Ammon's horn (tissue), 1 donor: ENCODE measurements at places on chromosomes 5 and 9.
A peak's percentile ranks its signal among the peaks of the same experiment; 100 is the strongest.

DNA sequence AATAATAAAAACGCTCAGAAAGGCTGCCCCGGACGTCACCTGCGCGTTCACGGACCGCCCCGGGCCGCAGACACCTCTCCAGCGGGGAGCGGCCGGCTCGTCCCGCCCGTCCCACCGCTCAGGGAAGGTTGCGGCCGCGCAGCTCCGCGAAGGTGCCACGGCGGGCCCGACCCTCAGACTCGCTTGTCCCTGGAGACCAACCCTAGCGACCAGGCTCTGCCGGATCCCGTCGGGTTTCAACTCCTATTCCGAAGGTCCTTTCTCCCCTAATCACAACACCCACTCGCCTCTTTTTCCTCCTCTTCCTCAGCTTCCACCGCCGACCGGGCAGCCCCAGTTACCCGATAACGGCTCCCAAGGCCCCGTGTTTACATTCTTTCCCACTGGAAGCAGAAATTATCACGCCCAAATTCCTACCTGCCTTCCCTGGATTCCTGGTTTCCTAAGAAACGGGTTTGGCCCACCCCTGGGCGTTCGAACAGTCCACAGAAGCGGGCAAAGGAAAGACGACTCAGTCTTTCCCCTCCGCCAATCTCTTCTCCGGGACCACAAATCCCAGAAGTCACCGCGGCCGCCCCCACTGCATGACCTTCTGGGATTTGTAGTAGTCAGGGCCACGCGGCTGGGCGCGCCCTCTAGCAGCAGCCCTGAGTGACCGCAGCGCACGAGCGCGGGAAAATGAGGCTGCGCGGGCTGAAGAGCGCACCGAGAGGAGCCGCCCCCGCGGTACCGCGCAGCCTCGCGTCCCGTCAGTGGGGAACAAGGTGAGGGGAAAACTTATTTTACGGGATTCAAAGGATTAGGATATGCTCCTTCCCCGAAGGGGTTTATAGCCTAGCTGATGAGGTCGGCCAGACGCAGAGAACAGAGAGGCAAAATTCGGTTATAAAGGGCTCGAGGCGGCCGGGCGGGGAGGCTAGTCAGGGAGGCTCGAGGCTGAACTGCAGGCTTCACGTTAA is at the start of gene TTC33:
TSS of gene TTC33 (minus strand) at position 555 of the 959 bp plus-strand sequence. CDS start 8,943 bp downstream, outside the sequence.
- peak; percentile 97 for DNase-seq

- DNase-seq = no peak
These were observed 30.6 kb upstream of the IL33 start for GRCh38 chr9:6184749-6185645.

DNA sequence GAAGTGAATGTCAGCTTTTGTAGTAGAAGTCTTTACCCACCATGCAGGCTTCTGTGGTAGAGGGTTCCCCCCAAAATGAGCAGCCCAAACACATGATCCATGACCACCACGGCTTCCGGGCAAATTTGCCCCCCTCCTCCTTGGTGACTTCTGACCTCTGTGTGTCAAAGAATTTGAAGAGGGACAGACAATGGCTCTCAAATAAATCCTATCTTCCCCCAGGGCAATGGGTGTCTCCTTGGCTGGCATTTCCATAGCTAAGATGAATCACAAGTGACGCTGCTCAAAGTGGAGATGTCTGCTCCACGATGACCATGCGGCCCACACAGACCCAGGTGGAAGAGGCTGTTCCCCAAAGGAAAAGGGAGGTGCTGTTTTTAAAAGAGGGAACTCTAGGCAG is 30.2 kb upstream of the BOD1 start:
- DNase-seq = no peak

DNA sequence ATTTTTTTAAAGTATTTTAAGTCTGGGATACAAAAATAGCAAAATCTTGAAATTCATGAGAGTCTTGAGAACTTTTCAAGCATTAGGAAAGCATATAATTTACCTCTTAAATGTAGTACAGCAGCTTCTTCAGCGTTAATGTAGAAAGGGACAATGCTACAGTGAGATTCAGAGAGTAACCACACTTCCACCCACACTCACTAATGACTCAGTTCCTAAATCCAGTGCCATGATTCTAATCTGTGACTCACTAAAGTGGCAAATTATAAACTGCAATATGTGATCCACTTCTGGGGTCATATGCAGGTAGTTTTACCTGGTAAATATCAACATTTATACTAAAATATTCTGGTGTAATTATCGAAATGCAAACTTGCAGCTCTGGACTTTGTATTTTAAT is 434.5 kb upstream of the TUSC1 start:
- no peak for DNase-seq

GRCh38 chr5:170632985-170633234 is 129.1 kb downstream of the KCNIP1 start:
- peak; percentile 70 for DNase-seq

DNA sequence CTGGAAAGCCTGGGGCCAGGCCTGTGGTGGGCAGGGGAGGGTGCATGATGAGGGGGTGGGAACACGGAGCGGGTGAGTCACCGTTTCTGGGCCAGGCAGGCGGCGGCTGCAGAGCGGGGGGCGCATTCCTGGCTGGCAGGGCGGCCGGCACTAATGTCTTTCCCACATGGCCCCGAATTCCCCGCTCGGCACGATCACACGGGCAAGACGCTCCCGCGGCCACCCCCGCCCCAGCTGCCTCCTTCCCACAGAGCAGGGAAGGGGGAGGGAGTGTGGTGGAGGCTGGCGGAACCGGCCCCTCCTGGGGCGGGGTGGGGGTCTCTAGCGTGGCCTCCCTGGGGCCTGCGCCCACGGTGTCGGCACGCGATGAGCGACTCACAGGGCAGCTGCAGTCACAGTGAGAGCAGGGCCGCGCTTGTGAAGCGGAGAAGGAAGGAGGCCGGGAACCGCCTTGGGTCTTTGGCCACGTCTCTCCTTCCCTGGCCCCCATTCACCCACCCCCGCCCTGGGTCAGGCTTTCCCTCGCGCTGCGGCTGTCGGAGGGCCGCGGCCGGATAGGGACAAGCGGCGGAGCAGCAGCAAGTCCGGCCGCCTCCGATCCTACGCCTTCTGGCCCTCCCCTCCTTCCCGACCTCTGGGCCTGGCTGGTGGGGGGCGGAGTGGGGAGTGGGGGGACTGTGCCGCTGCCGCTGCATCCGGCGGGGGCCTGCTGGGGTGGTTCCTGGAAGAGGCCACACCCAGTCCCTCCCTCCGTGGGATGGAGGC is 48.9 kb downstream of the CXXC5 start:
- no peak for DNase-seq

- no peak for DNase-seq
These were observed 1646.1 kb upstream of the CDH6 start for GRCh38 chr5:29547236-29547865.

DNA sequence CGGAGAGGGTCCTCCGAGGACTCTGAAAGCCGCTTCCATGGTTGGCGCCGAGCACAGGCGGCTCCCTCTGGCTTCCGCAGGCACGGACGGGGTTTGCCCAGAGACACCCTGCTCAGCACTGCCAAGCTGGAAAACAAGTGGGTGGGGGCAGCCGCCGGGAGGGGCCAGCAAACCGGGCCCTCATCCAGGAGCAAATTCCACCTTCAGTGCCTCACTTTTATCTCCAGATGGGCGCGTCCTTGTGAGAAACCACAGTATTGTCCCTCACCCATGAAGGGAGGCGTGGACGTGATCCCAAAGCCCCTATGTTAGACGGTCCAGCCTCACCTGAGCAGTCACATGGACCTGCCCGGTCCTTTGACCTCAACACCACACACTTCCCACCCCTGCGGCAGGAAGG is 29.0 kb downstream of the MED10 start:
- no peak for DNase-seq

- no peak for DNase-seq
These were observed 939.1 kb upstream of the ACO1 start for GRCh38 chr9:31445357-31445756.

DNA sequence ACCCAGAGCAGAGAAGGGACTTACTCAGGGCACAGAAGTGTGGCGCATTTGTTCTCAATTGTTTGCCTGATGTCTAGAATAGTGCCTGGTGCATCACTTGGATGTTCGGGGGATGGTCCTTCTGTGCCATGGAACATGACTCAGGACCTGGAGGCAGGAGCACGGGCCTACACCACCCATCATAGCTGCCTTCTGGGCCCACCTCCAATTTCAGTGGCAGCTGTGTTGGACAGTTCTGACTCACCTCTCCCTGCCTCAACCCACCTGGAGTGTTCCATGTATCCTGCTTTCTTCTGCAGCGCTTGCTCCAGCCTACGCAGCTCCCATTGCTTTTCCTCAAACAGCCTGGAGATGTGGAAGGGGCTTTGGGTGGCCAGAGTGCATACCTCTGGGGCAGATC is 12.5 kb upstream of the CXCL14 start:
- no peak for DNase-seq

- DNase-seq = no peak
These were observed 1018.3 kb downstream of the CDH12 start for GRCh38 chr5:21834863-21835262.

GRCh38 chr5:178213003-178213461 is 8.7 kb downstream of the HNRNPAB start:
- no peak for DNase-seq

GRCh38 chr5:143636931-143637528 is 174.9 kb upstream of the HMHB1 start:
- peak; percentile 3 for DNase-seq

DNA sequence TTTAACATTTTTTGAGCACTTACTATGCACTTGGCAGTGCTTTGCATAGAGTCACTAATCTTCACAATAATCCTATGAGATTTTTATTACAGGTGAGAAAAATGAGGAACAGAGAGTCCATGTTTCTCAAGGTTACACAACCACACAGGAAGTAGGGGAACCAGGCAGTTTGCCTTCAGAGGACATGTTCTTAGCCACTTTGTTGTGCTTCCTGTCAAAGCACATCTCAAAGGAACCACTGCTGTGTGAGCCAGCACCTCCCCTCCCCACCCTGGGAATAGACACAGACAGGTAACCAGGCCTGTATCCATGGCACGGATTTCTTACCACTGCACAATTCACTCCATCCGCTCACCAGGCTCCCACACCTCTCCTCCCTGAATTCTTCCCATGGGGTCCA is 6.3 kb upstream of the DNAJB5 start:
- no peak for DNase-seq

GRCh38 chr5:117271656-117272055 is 697.0 kb upstream of the SEMA6A start:
- DNase-seq = no peak

- DNase-seq = no peak
These were observed 74.3 kb downstream of the GPR21 start for GRCh38 chr9:123107639-123108285.

GRCh38 chr5:39517800-39518199 is 93.0 kb upstream of the DAB2 start:
- DNase-seq = no peak
